ENCODE measurements at places on chromosomes 2 and 18.
A peak's percentile ranks its signal among the peaks of the same experiment; 100 is the strongest.

- DNase-seq, result no peak
These were observed 277.2 kb upstream of the MGAT5 start for GRCh38 chr2:133976659-133977058.

DNA sequence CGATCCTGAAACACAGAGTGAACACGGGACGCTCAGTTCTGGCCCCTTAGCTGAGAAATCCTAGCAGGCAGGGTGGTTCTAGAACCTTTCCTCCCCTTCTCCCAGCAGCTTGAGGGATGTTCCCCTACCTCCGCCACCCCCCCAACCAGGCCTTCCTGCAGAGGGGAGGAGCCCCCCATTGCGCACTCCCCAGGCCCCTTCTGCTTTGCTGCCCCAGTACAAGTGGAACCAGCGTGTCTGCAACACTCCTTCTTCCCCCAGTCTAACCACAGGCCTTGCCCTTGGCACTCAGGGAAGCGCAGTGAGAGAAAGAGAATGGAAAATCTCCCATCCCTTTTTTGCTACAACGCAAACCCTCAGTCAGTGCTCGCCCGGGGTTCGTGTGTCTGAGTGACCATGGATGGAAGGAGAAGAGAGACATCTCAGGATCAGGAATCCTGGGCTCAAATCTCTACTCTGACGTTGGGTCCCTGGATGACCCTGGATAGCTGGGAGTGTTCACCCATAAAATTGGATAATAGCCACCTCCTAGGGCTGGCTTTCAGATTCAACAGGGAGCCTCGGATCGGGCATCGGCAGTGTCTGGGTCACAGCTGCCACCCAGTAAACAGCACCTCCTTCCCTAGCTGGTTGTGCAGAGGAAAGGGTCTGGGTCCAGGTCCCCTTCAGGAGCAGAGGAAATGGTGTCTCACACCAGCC is 3.7 kb downstream of the NPPC start:
- DNase-seq, result no peak

GRCh38 chr2:112985090-112985489 is 7.3 kb downstream of the IL36G start:
- DNase-seq, result no peak

GRCh38 chr2:31810200-31810917 is 200.4 kb downstream of the MEMO1 start:
- DNase-seq, result no peak

DNA sequence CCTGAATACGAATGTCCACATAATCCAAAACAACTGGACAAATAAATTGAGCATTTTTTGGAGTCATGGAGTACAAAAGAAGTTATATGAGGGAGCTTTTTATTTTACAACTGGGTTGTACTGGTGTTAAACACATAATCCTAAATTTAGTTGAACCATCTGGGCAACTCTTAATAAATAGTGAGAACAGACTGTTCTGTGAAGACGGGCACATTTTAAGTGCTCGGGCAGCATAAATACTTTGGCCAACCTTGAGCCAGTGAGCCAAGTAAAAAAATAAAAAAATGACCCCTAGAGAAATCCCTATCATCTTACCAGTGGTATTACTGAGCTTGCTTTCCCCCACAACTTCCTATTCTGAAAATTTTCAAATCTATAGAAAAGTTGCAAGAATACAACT is 50.9 kb upstream of the PSME4 start:
- no peak for DNase-seq

DNA sequence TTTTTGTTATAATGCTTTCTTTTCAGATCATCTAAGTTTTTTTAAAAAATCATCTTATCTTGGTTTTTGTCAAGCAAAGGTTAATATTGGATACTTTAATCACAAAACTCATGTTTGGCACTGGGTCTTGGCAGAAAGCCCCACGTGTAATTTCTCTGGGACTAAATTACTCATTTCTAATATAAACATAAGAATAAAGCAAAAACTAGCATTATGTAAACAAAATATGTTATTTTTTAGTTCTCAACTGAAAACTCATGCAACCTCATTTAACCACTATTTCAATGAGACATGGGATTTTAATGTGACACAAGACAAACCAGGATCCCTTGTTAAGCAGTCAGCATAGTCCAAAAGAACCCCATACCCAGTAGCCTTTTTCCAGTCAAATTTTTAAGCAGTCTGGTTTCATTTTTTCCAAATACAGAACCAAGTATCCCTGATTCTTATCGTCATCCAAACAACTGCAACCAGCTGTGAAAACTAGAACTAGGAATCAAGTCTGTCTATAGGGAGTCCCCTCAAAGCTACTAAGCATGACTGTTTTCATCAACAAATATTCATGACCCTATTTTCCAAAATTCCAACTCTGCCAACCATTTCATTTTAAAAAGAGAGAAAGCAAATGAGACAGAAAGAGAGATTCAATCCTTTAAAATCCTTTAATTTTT is 27.1 kb downstream of the PID1 start:
- DNase-seq, result no peak

DNA sequence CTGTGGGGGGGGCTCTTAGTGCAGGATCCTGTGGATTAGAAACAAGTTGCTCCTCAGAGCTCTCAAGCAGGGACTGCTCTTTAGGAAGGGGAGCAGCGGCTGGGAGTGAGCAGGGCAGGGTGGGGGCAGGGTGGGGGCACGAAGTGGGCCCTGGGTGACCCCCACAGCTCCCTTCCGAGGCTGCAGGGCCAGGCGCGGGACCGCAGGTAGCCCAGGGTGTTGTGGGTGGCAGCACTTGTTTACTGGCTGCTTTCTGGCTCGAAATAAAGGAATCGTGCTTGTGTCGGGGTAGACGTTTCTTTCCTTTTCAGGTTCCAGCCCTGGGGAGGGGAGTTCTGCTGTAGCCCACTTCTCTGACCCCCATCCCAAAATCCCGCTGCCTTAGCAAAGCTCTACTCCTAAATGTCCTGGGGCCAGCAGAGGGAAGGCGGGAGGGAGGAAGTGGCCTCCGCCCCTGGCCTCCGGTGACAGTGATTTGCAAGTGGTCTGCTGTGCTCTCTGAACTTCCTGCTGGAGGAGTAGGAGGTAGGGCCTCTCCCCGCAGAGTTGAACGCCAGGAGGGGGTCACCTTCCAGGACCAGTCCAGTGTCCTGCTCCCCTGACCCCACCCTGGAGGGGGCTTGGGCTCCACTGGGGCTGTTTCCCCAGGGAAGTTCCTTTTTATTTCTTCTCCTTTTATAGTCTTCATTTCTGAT is 8.3 kb downstream of the NEU4 start:
- no peak for DNase-seq

- no peak for DNase-seq
These were observed 3.0 kb upstream of the IL1B start for GRCh38 chr2:112839407-112840067.

DNA sequence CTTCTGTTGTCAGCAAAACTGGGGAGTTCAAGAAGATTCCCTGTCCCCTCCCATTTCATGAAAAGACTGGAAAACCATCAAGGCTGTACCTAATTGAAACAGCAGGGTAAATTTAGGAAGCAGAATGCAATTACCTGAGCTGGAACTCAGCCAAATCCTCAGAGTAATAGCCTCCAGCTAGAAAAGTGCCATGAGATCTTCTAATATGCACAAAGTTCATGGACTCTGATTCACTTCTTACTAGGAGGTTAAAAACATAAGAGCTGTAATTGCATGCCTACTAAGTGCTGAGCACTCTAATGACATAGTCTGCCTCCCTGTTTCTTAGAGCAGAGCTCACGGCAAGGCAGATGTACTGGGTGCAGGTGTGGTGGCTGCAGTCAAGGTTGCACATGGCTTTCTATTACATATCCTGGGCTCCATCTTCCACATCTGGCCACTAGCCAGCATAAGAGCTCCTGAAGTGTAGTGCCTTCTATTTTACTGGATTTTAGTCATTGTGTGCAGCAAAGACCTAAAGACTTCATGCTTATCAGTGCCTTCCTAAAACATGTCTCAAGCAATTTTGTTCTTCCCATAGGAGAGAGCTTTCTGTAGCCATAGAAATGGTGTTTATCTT is 341.7 kb downstream of the PTPRM start:
- no peak for DNase-seq

DNA sequence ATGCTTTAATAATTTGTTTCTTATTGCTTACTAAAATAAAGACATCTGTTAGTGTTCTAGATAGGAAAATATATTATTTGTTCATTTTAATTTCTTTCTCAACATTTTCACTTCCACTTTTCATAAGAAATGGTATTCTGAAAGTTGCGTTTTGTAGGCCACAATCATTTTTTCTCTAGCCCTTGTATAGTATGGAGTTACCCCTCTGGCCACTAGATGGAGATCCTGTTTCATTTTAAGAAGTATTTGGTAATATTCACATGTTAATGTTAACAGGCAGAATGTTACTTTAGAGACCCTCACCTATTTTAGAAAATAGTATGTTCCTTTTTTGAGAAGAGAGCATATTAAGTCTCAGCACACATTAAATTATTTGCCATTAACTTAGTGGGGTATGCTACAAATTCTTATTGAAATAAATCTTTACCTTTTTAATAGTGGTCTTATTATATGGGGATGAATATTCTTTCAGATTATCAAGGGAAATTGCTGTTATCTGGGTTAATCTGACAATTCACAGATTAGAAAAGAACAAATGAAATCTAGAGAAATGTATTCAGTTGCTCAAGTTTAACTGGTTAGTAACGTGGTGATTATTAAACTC is 73.9 kb upstream of the TTC27 start:
- DNase-seq, result peak; percentile 19

DNA sequence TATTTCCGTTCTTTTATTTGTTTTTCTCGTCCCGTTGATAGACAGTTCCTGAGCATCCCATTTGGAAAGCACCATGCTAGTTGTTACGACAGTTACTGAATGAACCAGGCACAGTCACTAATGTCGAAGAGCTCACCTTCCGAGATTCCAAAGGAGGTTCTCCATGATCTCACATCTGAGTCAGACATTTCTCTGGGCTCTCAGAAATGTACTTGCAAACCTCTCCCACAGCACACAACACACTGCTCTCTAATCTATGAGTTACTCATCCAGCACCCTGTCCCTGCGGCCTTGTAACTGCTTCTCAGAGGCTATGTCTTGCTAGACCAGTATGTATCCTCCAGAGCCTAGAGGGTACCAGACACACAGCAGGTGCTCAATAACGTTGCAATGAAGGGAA is 174.7 kb downstream of the DNER start:
- DNase-seq, result no peak

- no peak for DNase-seq
These were observed 92.1 kb downstream of the AOX1 start for GRCh38 chr2:200677721-200678532.

- DNase-seq, result no peak
These were observed 761 bp downstream of the ST8SIA5 start for GRCh38 chr18:46756025-46756558.

DNA sequence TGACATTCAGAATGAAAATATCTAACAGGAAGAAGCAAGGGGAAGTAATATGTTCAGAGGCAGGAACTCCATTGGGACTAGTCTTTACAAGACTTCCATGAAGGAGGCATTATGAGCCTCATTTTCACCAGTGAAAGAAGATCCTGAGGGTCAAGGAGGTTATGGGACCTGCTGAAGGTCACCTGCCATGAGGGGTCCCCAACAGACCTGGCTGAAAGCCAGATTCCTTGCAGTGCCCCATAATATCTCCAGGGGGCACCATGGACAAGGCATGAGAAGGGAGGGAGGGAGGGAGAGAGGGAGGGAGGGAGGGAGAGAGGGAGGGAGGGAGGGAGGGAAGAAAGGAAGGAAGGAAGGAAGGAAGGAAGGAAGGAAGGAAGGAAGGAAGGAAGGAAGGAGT is 27.9 kb downstream of the XDH start:
- no peak for DNase-seq

- DNase-seq, result no peak
These were observed 10.9 kb downstream of the POLI start for GRCh38 chr18:54280220-54280569.

- no peak for DNase-seq
These were observed 115.1 kb downstream of the RTP5 start for GRCh38 chr2:241984658-241985057.

DNA sequence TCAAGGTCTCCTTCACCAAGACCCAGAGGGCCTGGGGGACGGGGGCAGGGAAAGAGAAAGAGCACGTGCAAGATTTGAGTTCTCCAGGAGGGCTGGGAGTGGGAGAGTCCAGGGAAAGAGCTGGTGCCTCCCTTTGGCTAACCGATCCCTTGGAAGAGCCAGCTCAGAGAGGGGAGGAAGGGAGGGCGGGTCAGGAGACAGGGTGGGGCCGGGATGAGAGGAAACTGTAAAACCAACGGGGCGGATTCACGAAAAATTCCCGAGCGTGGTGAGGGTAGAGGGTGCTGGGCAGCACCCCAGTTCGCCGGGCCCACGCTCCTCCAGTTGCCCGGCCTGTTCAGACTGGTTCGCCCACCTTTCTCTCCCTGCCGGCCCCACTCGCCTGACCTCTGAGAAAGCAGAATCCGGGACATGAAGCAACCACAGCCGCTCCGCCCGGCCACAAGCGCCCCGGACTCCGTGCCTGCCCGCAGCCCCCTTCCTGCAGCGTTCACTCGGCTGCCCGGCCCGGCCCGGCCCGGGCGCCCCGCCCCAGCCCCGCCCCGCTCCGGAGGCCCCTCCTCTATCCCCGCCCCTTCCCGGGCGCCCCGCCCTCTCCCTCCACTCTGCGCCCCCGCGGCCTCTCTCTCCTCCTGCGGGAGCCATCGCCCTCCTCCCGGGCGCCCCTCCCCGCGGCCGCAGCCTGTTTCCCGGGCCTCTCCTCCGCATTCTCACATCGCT is 230.9 kb upstream of the SMAD2 start:
- no peak for DNase-seq

- DNase-seq, result no peak
These were observed 112.3 kb downstream of the PXDN start for GRCh38 chr2:1632002-1632348.

GRCh38 chr2:47195148-47195547 is 40.0 kb upstream of the STPG4 start:
- DNase-seq, result no peak

- DNase-seq, result no peak
These were observed 416.6 kb upstream of the TRIB2 start for GRCh38 chr2:12300019-12300602.

- no peak for DNase-seq
These were observed 22.9 kb downstream of the DSG4 start for GRCh38 chr18:31399306-31400032.

GRCh38 chr18:46321955-46322354 is 217.8 kb downstream of the HAUS1 start:
- no peak for DNase-seq

GRCh38 chr2:95289253-95289652 is 7.9 kb upstream of the KCNIP3 start:
- no peak for DNase-seq

DNA sequence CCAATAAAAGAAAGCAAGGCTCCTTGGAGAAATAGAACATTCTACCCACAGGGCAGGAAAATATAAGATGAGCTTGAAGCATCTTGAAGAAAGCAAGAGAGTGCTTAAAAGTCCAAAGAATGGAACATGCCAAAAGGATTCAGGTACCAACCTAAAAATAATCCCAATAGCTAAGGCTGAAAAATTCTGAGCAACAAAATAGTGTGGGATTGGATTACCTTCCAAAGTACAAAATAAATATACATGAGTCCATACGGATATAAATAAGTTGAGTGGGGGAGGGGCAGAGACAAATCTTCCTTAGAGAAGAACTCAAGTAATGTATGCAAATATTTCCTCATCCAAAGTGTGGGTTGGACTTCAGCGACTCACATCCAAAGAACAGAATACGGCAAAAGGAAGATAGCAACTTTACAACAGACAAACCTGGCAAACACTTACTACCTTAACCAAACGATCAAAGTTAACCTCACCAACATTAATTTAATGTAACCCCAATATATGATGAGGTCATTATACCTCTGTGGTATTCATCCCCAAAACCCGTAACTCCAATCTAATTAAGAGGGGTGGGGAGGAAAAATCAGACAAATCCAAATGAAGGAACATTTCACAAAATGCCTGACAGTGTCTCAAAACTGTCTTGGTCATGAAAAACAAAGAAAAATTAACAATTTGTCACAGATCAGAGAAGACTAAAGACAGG is 26.9 kb downstream of the MEMO1 start:
- no peak for DNase-seq
